ENCODE measurements at places on chromosomes 7 and 10.

- DNase-seq = no peak
Measured at GRCh38 chr10:8060010-8060703, 5.7 kb downstream of the GATA3 start.

- no peak for DNase-seq
Measured at GRCh38 chr7:92698237-92698841, 108.1 kb upstream of the FAM133B start.

- DNase-seq = no peak
Measured at GRCh38 chr7:135541029-135541428, 16.7 kb upstream of the NUP205 start.

GRCh38 chr10:3948843-3949242 is 163.8 kb upstream of the KLF6 start:
- DNase-seq = no peak

GRCh38 chr10:36455526-36456133 is 669.8 kb upstream of the ANKRD30A start:
- DNase-seq = no peak

DNA sequence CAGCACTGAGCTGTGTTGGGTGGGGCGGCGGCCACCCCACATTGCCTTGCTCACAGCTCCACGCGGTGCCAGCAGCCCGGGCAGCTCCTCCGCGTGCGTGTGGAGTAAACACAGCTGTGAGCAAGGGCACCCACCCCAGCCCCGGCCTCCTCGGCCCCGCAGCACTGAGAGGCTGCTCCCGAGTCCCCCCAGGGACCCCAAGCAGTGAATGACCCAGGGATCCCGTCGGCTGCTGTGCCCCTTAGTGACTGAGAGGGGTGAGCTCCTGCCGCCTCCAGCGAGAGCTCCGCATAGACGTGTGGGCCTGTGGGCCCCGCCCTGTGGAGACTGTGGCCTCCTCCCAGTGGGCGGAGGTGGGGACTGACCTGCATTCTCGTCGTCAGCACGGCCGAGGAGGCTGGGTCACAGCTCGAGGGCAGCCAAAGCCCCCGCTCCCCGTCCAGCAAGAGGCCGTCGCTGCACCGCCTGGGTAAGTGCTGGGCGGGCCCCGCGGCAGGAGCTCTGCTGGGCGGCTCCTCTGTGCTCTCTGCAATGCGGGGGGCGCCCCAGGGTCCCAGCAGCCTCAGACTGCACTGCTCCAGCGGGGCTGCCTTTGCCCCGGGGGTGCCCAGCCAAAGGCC is 29.9 kb upstream of the UTF1 start:
- no peak for DNase-seq

- DNase-seq = no peak
Measured at GRCh38 chr7:29284696-29285443, 90.3 kb downstream of the CHN2 start.

- no peak for DNase-seq
Measured at GRCh38 chr7:117872561-117873309, 506 bp downstream of the CTTNBP2 start.

GRCh38 chr7:121475806-121476205 is 79.7 kb upstream of the FAM3C start:
- DNase-seq = no peak

DNA sequence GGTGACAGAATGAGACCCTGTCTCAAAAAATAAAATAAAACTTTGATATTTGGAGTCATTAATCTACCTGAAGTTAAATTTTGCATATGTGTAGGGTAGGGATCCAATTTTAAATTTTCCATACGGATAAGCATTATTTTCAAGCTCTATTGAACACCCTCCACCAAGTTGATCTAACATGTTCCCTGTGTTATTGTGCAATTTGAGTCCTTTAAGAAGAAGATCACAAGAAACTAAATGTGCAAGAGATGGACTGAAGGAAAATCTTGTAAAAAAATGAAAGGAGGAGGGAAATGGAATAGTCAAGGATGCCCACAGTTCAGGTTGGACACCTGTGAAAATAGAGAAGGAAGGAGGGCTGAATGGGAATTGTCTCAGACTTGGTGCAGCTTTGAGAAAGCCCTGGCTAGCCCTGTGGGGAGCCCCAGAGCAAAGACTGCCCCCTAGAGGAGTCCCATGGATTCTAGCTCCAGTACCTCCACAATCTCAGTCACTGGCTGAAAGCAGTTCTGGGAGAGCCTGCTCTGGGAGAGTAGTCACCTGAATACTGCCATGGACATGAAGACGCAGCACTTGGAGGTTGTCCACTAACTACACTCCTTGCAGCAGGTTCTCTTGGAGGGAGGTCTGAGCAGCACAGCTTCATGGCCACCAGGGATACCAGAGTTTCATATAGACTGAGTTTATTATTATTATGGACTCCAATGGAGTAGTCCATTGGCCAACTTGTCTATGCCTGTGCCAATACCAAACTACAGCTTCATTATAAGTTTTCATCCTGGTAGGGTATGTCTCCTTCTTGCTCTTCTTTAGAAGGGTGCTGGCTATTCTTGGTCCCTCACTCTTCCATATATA is 5.7 kb upstream of the TIAL1 start:
- peak; percentile 43 for DNase-seq

GRCh38 chr7:17882685-17883084 is 57.6 kb downstream of the SNX13 start:
- no peak for DNase-seq

DNA sequence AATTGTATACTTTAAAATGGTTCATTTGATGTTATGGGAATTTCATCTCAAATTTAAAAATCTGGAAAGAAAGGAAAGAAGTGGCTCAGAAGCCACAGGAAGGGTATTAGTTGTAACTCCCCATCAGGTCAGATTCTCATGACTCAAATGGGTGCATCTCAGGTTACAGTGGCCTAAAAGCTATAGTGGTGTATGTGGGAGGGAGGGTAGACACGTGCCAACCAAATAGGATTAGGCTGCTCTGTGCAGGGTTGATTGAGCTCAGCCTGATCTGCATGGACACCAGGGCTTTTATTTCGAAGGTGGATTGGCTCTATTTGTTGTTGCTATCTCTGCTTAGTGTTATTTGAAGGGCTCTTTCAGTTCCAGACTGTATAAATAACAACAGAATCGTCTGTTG is 121.5 kb upstream of the PRR15 start:
- DNase-seq = no peak

- DNase-seq = no peak
Measured at GRCh38 chr7:70719125-70719524, 412.8 kb upstream of the GALNT17 start.

- DNase-seq = no peak
Measured at GRCh38 chr7:23539494-23539907, 7.7 kb upstream of the TRA2A start.
